Immature natural killer cell (primary cell): ENCODE measurements at places on chromosomes 1 and 21. TPM values are rescaled to one million over a fixed set of nuclear protein-coding genes. Genes with fewer than 3 reads are reported as not detected.

Gene WNT9A
- not detected for polyA plus RNA-seq

Gene C1orf141
- polyA plus RNA-seq: not detected

Gene NBPF19
- polyA plus RNA-seq: 3.9 TPM

Gene LEFTY1
- not detected for polyA plus RNA-seq

Gene ADORA1
- 0.18 TPM for polyA plus RNA-seq

Gene C1orf56
- 4.0 TPM for polyA plus RNA-seq

Gene NBPF10
- 0.11 TPM for polyA plus RNA-seq

Gene BCL2L15
- polyA plus RNA-seq: 0.11 TPM

Gene HEATR1
- 11.6 TPM for polyA plus RNA-seq

Gene FLG2
- polyA plus RNA-seq: not detected

Gene DDAH1
- polyA plus RNA-seq: not detected

Gene CHRM3
- not detected for polyA plus RNA-seq

Gene CRNN
- not detected for polyA plus RNA-seq

Gene NFIA
- 11.5 TPM for polyA plus RNA-seq

Gene CHI3L2
- polyA plus RNA-seq: 36.2 TPM

Gene SLAMF9
- not detected for polyA plus RNA-seq

Gene NHLH1
- not detected for polyA plus RNA-seq

Gene ASCL5
- polyA plus RNA-seq: not detected

Gene TXNIP
- polyA plus RNA-seq: 3,408 TPM

Gene C1orf74
- polyA plus RNA-seq: 0.84 TPM

Gene METTL18
- 22.7 TPM for polyA plus RNA-seq

Gene UTS2
- polyA plus RNA-seq: 15.9 TPM

Gene FAM110D
- not detected for polyA plus RNA-seq

Gene AMY1C
- polyA plus RNA-seq: not detected

Gene SLFNL1
- polyA plus RNA-seq: not detected

Gene EDARADD
- not detected for polyA plus RNA-seq

Gene ADARB1
- polyA plus RNA-seq: 3.0 TPM

Gene NBPF12
- polyA plus RNA-seq: 5.0 TPM

Gene MUTYH
- polyA plus RNA-seq: 11.3 TPM

Gene DIRAS3
- not detected for polyA plus RNA-seq

Gene FMO1
- not detected for polyA plus RNA-seq

Gene CFHR1
- polyA plus RNA-seq: not detected

Gene LCE1B
- polyA plus RNA-seq: not detected

Gene ETV3L
- polyA plus RNA-seq: not detected
